A549 treated with RU486 at 1 μM for 4 hours (cell line): ENCODE measurements at places on chromosomes 12 and 14. TPM values are rescaled to one million over a fixed set of nuclear protein-coding genes. Genes with fewer than 3 reads are reported as not detected.

RAD51B gene
- 2.7 to 6.3 TPM (median 4.8 TPM) in 5 replicates for total RNA-seq

BCAT1 gene
- total RNA-seq, result 8.8 to 12.8 TPM (median 10.1 TPM) in 5 replicates

RNASE1 gene
- total RNA-seq, result 0.38 to 0.50 TPM (median 0.45 TPM) in 3 of 5 replicates, not detected in the others

CNTN1 gene
- 44.4 to 61.2 TPM (median 56.7 TPM) in 5 replicates for total RNA-seq

NR1H4 gene
- 0.07 TPM in 1 of 5 replicates, not detected in the others for total RNA-seq

ARHGEF40 gene
- total RNA-seq, result 8.7 to 14.2 TPM (median 11.2 TPM) in 5 replicates

CLEC2A gene
- not detected in 5 replicates for total RNA-seq

SLC2A14 gene
- 0.07 TPM in 1 of 5 replicates, not detected in the others for total RNA-seq

POTEG gene
- not detected in 5 replicates for total RNA-seq

FRMD6 gene
- 22.9 to 39.9 TPM (median 30.6 TPM) in 5 replicates for total RNA-seq

TOMM20L gene
- total RNA-seq, result not detected in 5 replicates

POLE2 gene
- total RNA-seq, result 8.3 to 15.6 TPM (median 13.8 TPM) in 5 replicates

DMAC2L gene
- total RNA-seq, result 8.6 to 13.4 TPM (median 12.5 TPM) in 5 replicates

PTGES3 gene
- total RNA-seq, result 245 to 446 TPM (median 429 TPM) in 5 replicates

STXBP6 gene
- total RNA-seq, result 1.6 to 2.2 TPM (median 1.9 TPM) in 5 replicates

LRRC9 gene
- total RNA-seq, result not detected in 5 replicates

MEG3 gene
- 44.1 to 69.8 TPM (median 51.9 TPM) in 5 replicates for total RNA-seq

PTCSC3 gene
- not detected in 5 replicates for total RNA-seq

C12orf60 gene
- total RNA-seq, result 0.95 to 1.9 TPM (median 1.7 TPM) in 5 replicates

KRT71 gene
- total RNA-seq, result not detected in 5 replicates

KIF26A gene
- total RNA-seq, result 1.7 to 4.1 TPM (median 2.8 TPM) in 5 replicates

CBLN3 gene
- total RNA-seq, result 1.0 to 1.6 TPM (median 1.3 TPM) in 5 replicates

SALL2 gene
- total RNA-seq, result 1.00 to 1.6 TPM (median 1.3 TPM) in 5 replicates

SAV1 gene
- 18.1 to 28.5 TPM (median 25.8 TPM) in 5 replicates for total RNA-seq

KLHL33 gene
- total RNA-seq, result not detected in 5 replicates

TMEM117 gene
- total RNA-seq, result 1.2 to 2.7 TPM (median 2.3 TPM) in 5 replicates

C3AR1 gene
- total RNA-seq, result not detected in 5 replicates

ENDOU gene
- total RNA-seq, result not detected in 5 replicates

P2RX7 gene
- total RNA-seq, result not detected in 5 replicates

CD69 gene
- total RNA-seq, result not detected in 5 replicates

RERG gene
- total RNA-seq, result 0.15 to 0.22 TPM (median 0.16 TPM) in 4 of 5 replicates, not detected in the other

PRICKLE1 gene
- 0.73 to 0.97 TPM (median 0.81 TPM) in 5 replicates for total RNA-seq
